ENCODE measurements at places on chromosomes 16 and 17.

DNA sequence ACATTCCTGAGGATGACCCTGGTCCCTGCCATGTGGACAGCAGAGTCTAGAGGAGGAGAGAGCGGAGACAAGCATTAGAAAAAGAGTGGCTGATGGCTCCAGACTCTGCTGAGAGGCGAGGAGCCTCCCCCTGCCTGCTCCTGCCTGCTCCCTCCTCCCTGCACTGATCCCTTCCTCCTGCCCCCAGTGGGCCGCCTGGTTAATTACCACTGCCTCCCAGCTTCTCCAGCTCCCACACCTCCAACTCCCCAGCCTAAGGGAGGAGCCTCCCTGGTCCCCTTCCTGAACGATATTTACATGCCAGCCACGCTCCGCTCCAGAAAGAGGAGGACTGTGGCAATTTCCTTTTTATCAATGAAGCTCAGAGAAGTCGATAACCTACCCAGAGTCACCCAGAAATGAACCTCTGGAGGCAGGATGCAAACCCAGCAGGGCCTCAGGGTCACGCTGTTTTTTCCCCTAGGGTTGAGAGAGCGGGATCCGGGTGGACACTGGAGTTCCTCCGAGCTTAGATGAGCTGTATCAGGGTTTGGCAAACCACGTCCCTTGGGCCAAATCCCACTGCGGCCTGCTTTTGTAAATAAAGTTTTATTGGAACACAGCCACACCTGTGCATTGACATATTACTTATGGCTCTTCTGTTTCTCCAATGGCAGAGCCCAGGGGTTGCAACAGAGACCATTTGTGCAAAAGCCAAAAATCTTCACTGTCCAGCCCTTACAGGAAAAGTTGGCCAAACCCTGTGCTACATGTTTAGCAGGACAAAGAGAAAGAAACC is 27.1 kb upstream of the JPH3 start:
- DNase-seq, result no peak

DNA sequence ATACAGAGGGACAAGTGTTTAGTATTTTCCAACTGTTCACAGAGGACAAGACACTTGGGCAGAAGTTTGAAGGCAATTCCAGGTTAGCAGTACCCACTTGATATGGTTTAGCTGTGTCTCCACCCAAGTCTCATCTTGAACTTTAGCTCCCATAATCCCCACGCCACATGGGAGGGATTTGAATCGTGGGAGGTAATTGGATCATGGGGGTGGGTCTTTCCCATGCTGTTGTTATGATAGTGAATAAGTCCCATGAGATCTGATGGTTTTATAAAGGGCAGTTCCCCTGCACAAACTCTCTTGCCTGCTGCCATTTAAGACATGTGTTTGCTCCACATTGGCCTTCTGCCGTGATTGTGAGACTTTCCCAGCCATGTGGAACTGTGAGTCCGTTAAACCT is 668.9 kb downstream of the MAF start:
- no peak for DNase-seq

DNA sequence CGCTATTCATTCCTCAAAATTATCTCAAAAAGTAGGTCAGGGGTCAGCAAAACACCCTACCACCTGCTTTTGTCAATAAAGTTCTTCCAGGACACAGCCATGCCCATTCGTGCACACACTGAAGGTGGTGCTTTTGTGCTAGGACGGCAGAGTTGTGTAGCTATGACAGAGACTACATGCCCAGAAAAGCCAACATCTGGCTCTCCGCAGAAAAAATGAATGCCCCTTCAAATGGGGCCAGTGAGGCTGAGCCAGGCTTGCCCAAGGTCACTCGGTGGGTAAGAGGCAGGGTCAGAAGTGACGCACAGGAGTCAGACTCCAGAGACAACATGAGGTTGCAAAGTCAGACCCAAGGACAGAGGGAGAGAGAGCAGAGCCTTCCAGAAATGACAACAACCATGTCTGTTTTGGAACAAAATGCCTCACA is 200.1 kb downstream of the XYLT1 start:
- no peak for DNase-seq

GRCh38 chr16:88022076-88023042 is 71.1 kb downstream of the BANP start:
- DNase-seq, result no peak
